T-helper 2 cell (primary cell): ENCODE measurements at places on chromosomes 7 and 10.

DNA sequence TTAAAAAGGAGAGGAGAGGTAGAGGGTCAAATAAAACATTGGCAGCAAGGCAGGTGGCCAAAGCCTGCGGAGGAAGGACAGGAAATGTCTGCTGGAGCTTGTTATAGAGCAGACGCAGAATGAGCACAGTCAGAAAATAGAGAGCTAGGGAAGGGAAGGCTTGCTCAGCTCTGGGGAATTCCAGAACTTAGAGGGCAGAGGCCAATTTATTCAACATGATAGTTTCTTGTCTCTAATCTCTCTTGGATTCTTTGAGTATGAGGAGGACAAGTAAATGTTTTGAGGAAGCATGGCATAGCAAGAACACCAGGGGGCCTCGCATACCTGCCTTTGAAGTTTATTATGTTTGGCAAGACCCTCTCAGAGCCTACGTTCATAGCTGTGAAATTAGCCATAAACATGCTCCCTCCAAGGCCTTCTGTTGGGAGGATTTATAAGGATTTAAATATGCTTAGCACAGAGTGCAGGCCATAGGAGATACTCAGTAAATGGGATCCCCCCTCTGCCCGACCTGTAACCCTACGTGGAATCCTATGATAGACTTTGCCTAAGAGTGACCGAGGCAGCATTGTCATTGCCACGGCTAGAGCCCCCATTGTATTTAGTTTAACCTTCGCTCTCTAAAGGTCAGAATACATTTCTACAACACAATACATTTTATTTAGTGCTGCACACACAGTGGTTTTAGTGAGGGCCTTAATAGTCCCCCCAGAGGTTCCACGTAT is 293.9 kb downstream of the CCDC3 start:
- no peak for DNase-seq

GRCh38 chr7:8702807-8703206 is 269.4 kb downstream of the NXPH1 start:
- no peak for DNase-seq

DNA sequence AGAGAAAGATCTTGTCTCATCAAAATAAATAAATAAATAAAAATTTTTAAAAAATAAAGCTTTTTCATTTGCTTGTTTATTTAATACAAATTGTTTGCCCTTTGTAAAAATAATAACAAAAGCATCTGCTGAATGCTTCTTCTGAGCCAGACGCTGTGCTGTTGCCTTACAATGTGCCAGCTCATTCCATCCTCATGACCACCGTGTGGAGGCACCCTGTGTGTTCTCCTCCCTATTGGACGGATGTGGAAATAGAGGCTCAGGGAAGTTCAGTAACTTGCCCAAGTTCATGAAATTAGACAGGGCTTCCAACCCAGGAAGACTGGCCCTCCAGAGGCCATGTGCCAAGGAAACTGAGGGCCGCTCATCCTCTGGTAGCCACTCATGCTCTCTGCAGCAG is 120.6 kb downstream of the SH3PXD2A start:
- DNase-seq = no peak

DNA sequence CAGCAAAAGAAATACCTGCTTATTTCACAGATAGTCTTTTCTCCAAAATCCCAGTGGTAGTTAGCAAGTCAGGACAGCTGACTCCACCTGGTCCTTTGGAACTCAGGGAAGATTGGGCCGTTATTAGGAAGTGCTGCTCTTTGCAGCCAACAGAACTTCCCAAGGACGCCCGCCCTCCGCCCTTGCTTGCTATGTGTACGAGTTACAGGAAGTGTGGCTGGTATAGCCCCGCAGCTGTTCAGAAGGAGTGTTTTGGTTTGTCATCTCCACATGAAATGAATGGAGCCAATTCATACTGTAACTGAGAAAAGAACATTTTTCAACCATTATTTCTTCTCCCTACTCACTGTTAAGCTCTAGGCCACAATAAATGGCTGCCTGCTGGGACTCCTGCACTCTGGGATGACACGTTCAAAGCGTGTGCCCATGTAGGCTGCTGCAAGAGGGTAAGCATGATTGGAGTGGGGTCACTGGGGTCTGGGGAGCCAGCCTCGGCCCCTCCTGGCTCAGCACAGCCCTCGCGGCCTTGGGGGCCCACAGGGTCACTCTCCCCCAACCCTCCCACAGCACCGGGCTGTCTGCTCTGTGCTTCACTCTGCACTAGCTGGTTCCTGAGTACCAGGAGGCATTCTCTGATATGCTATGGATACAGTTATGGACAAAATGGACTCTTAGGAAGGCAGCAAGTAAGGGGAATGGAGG is 244.0 kb downstream of the EBF3 start:
- no peak for DNase-seq

DNA sequence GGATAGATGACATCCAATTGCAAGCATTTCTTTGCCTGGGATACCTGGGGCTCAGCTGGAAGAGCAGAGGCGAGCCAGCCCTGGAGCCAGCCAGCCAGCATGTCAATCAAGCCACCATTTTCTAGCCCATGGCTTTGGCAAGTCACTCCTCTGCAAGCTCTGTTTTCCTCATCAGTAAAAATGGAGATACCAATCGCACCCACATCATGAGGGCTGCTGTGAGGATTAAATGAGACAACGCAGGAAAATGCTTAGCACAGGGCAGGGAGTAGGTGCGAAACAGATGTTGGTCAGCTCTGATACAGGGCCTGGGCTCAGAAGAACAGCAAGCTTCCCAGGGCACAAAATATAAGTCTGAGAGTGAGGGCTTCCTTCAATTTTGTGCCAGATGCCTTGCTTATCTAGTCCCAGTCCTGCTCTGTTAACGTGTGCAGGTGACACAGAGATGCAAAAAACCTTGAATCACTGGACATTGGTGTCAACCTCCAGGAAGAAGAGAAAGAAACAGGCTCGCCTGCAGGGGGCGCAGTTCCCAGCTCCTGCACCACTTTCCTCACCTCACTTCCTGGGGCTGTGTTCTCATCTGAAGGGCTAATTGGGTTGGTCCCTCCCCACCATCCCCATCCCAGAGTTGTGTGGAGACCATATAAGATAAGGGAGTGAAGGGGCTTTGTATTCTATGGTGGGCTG is 72.8 kb upstream of the CACUL1 start:
- DNase-seq = no peak

DNA sequence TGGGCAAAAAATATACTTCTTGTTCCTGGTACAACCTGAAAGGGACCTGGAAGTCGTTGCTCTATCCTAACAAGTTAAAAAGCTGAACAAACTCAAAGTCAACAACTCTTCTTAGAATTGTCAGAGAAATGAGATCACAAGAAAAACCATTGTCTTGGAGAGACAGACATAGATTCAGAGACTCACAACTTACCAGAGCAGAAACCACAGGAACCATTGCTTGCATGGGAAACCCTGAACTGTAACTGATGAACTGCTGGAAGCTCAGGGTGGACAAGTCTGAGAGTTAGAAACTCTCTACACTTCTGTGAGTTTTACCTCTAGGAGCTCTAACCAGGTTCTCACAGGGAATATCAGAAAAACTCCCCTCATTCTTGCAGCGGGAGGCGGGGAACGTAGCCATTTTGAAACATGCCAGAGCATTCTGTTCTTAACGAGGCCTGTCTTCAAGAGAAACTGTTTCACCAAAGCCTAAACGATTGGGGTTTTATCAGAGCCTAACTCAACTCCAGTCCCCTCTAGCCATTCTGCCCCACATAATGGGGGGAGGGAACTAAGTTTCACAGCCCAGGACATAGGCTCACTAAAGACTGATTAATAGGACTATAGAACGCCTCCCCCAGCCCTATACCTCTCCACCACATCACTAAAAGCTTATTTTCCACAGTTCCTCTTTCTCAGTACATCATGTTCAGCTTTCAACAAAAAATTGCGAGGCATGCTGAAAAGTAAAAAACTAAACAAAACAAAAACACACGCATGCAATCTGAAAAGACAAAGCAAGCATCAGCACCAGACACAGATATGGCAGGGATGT is 12.0 kb upstream of the GSDME start:
- DNase-seq = no peak

DNA sequence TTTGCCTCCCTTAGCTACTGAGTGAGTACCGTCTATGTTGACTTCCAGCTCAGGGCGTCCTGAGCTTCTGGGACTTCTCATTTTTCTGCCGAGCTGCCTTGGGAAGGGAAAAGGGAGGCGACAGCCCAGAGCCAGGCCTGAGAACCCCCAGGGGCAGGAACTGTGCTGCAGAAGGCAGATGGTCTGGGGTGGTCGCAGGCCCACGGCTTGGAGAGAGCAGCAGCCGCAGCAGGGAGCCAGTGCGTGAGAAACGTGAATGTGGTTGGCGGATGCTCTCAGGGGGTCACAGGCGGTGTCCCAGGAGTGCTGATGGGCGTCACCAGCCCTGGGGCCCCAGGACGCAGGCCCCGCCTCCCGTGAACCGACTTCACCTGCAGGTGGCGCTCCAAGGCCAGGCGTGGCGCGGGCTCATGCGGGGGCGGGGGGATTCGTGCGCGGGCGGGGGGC is 9.2 kb upstream of the PWWP2B start:
- peak; percentile 50 for DNase-seq

DNA sequence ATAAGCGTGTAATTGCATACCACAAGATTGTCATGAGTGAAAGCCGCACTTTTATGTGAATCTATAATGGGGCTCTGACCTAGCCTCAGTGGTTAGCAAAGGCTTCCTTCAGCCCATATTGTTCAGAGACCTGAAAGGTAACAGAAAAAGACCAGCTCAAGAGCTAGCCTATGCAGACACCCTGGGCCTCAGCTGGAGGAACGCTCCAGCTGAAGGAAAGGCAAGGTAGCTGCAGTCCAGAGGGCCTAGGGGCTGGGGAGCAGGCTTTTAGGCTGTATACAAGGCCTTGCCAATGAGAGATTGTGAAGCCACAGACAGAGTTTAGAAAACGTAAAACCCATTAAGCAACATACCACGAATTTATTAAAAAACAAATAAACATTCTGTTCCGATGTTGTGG is 246.6 kb upstream of the GHITM start:
- no peak for DNase-seq

- DNase-seq = no peak
Observed at GRCh38 chr10:118481871-118482270, 113.6 kb downstream of the PRLHR start.

GRCh38 chr7:37476881-37477450 is 28.3 kb upstream of the ELMO1 start:
- DNase-seq = no peak

- no peak for DNase-seq
Observed at GRCh38 chr7:20577441-20578071, 37.9 kb upstream of the ABCB5 start.

DNA sequence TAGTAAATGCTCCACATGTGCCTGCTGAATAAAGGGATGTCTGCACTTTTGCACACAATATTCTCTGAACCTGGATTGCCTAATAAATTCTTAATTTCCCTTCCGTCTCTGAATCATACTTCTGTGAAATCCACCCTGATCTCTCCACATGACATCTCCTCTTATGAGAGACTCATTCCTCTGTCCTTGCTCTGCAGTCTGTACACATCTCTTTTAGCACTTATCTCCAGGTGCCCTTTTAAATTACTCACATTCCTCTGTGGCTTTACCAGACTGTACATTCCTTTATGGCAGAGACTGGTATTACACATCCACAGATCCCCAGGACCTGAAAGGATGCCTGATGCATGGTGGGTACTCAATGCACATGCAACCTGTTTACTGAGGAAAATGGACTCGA is 527.6 kb downstream of the PHTF2 start:
- no peak for DNase-seq

DNA sequence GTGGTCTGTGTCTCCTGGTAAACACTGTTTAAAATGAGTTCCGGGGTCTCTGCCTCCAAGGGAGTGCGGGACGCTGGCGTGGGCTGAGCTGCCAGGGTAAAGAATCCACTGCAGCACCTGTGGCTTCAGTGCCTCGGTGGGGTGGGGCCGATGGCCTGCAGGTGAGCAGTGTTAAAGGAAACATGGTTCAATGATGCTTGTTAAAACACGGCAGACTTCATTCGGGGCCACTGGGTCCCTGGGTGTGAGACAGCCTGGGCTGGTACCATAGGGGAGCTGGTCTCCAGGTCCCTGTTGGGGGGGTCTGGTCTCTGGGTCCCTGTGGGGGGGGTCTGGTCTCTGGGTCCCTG is 24.9 kb upstream of the KNDC1 start:
- DNase-seq = no peak

GRCh38 chr10:93701866-93702209 is 554 bp downstream of the FRA10AC1 start:
- DNase-seq = no peak

DNA sequence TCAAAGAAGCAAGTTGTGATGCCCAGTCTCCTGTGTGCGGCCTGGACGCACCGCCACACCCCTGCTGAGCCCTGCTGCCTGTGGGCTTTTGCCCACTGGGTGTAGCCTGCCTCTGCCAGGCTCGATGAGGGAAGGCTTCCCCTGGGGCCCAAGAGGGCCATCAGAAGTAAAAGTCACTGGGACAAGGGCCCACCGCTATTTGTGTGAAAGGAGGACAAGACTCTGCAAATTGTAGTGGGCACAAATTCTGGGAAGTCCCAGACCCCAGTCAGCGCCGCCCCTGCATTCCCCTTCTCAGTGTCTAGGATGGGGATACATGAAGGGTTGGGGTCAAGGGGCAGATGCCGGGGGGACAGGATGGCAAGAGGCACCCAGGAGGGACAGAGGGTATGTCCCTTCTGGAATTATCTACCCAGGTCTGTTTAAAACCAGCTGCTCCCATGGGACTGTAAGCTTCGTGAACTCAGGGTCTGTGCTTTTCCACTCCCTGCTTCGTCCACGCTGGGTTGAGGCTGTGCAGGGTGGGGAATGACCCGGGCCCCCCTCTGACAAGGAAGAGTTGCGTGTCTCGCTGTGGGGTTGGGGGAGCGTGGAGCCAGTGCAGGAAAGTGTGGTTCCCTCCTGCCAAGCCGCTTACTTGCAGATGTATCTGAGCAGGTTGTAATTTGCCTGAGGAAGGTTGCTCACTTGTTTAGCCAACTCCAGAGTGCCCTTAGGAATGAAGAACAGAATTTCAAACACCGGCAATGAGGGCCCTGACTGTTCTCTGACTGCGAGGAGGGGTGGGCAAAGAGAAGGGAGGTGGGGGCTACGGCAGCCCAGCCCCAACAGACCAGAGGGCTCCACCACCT is 147.2 kb downstream of the MAPK8 start:
- no peak for DNase-seq

DNA sequence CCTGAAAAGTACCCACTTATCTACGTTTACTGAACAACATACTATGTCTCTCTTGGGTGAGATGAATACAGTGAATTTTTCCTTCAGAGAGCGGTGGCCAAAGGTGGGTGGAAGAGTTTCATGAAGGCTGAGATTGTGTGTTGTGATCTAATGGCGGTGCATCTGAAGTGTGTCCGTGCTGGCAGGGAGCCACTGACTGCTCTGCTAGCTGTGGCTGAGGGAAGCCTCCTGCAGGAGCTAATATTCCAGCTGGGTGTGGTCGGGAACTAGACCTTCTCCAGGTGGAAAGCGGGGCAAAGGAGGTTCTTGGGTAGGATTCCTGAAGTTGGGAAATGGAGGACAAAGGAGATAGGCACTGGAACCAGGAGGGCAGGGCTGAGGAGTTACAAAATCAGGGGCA is 69.2 kb upstream of the GRB10 start:
- no peak for DNase-seq

- DNase-seq = no peak
Observed at GRCh38 chr10:78512205-78512550, 478.5 kb downstream of the RPS24 start.
